ENCODE measurements at places on chromosomes 13 and 19.

GRCh38 chr13:106449096-106449495 lies 86.4 kb downstream of the EFNB2 start:
- no peak for DNase-seq

DNA sequence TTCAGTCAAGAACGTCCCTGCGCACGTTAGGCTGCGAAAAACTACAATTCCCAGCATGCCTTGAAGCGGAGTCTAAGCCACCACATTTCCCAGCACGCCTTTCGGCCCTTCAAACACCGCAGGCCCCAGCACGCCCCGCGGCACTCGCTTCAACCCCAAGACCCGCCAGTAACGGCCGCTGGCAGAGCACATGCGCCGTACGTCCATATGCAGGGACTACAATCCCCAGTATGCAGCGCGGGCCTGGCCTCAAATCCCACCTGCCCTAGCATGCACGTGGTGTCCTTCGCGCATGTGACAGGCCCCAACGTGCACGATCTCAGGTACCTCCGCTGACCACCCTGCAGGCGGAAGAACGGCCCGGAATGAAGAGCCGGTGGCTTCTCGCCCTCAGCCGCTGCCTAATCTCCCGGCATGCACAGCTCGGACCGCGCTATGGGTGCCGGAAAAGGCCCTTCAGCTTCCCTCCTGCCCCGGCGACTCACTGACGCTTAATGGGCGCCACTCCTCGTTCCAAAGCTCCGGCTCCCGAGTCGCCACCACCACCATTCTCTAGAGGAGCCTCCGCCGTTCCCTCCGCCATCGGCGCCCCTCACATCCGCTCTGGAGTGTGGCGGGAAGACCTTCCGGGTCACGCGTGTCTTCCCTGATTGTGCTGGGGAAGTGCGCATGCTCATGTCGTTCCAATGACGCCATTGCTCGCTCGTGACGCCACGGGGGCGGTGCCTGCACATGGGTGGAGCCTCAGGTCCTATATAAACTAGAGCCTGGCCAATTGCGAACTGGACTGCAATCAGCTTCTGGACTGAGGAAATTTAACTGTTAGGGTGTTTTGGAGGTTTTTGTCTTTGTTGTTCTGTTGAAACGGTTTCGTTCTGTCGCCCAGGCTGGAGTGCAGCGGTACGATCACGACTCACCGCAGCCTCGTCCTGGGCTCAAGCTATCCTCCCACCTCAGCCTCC lies at the start of gene DUS3L:
TSS of gene DUS3L (minus strand) at position 605 of the 962 bp plus-strand sequence. CDS start at position 583, 22 bp downstream.
- peak; percentile 94 for DNase-seq

DNA sequence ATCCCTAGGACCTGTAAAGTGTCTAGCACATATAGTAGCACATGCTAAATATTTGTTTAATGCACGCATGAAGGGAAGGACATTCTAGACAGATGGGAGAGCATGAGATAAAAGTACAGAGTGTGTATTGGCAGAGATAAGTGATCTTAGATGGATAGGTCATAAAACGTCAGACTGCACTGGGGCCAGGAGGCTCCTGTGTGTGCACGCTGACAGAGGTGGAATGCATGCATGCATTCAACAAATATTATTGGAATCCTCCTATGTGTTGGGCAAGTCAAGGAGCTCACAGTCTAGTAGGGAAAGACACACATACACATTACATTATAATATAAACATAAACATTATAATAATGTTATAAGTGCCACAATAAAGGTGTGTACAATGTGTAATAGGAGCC lies 73.3 kb downstream of the FGF9 start:
- no peak for DNase-seq

GRCh38 chr19:2488942-2489731 lies 13.2 kb downstream of the GADD45B start:
- DNase-seq: peak; percentile 49

- no peak for DNase-seq
Measured at GRCh38 chr19:49132974-49133609, 13.7 kb downstream of the PPFIA3 start.

DNA sequence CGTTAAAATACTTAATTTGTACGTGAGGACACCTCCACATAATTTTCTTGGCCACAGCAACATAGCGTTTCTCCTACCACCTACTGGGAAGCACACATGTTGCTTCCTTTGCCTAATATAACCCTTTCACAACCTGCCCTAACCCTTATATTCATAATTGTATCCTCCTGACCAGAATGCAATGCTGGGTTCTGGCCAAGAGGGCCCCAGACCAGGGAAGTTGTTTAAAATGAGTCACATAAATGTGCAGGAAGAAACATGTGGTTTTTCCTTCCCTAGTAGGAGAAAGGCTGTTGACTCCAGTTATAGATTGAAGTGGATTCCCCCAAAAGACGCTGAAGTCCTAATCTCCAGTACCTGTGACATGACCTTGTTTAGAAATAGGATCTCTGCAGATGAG lies 187.3 kb downstream of the NUFIP1 start:
- peak; percentile 56 for DNase-seq

DNA sequence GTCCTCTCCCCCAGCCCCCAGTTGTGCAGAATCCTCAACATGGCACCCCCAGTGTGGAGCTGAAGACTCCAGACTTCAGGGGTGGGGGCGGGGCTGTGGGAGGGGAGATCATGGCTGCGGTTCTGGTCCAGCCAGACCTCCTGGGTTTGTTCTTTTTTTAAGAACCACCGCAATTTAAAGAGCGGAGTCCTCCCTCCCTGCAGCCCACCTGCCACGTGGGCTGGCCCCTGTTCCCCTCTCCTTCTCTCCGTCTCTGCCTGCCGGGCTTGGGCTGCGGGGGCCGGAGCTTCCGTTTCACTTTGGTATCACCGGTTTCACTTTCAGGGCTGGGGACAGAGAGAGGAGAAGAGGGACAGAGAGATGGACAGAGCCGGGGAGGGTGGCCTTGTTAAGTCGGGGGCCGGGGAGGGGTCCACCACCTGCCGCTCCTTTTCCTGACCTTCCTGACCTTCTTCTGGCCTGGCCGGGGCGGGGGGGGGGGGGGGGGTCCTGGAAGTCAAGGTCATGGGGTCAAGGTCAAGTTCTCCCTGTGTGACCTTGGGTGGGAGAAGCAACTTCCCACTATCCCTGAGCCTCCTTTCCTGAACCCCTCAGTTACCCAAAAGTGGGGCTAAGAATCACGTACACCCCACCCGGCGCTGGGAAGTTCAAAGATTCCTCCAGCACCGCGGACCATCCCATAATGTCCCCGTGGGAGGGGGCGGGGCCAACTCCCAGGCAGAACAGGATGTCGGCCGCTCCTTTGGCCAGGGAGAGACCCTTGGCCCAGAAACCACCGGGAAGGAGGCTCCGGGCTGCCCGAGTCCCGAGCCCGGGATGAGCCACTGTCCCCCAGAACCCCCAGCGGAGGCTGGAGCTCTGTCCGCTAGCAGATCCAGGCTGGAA lies 11.3 kb upstream of the ZBTB7A start:
- no peak for DNase-seq

- DNase-seq: no peak
Measured at GRCh38 chr19:1289686-1290025, 4.0 kb downstream of the EFNA2 start.

DNA sequence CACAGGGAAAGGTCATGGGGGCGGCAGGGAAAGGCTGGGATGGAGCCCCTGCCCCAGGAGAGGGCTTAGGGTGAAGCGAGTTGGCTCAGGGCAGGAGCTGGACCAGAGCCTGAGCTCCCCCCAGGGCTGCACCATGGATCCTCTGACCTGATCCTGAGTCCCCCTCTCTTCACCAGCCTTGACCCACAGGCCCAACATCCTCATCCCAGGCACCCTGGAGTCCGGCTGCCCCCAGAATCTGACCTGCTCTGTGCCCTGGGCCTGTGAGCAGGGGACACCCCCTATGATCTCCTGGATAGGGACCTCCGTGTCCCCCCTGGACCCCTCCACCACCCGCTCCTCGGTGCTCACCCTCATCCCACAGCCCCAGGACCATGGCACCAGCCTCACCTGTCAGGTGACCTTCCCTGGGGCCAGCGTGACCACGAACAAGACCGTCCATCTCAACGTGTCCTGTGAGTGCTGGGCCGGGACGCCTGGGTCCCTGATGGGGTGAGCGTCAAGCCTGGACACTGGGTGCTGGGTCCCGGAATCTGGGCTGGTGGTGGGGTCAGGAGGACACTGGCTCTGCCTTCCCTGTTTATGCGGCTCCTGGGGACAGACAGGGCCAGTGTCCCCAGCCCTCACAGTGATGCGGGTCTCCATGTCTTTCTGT lies 842 bp downstream of the SIGLEC9 start:
- DNase-seq: no peak

- no peak for DNase-seq
Measured at GRCh38 chr13:29791997-29792780, 58.2 kb downstream of the UBL3 start.

- DNase-seq: peak; percentile 76
Measured at GRCh38 chr13:94351292-94351990, 128.0 kb downstream of the DCT start.

- no peak for DNase-seq
Measured at GRCh38 chr19:2438178-2438577, 10.8 kb upstream of the TIMM13 start.

DNA sequence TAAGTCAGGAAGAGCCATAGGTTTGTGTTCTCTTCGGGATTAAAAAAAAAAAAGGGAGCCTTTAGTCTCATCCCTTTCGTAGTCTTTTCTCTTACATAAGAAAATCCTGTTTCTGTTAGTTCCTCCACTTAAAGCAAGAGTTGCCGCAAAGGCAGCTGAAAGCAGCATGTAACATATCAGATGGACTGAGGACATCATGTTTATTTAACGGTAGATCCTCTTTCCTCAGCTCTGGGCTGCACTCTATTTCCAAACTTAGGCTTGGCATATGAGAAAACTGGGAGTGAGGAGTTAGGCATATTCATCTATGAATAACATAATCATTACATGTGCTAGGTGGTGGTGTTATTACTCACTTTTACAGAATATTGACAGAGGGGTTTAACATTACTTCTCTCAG lies 391.2 kb downstream of the KLF12 start:
- no peak for DNase-seq

GRCh38 chr19:2251106-2252054 lies 2.3 kb downstream of the AMH start:
- no peak for DNase-seq

DNA sequence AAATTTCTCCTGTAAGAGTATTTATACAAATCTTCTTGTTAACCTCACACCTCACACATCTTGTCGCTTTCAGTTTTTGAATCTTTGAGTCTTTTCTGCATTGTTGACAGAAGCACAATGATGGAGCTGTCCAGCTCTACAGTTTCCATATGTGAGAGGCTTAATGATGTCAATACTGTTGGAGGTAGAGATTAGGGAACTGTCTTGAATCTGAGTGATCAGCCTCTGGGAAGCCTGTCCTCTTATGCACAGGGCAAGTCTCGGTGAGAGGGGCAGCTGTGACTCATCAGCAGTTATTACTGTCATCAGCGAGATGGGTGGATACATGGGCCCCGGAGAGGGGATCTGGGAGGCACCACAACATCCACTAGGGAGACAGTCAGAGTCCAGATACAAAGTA lies 4.6 kb upstream of the ITGBL1 start:
- peak; percentile 14 for DNase-seq

- DNase-seq: no peak
Measured at GRCh38 chr13:28049880-28050875, 50.2 kb downstream of the FLT3 start.

- no peak for DNase-seq
Measured at GRCh38 chr19:16442386-16443276, 29.1 kb downstream of the EPS15L1 start.

- DNase-seq: peak; percentile 81
Measured at GRCh38 chr13:92843549-92843948, 383.1 kb upstream of the GPC6 start.

GRCh38 chr13:28324181-28324789 lies 170.6 kb downstream of the FLT1 start:
- peak; percentile 22 for DNase-seq

GRCh38 chr13:51733374-51734298 lies 70.3 kb downstream of the DHRS12 start:
- no peak for DNase-seq

- no peak for DNase-seq
Measured at GRCh38 chr13:111636804-111637203, 316.4 kb downstream of the TEX29 start.

DNA sequence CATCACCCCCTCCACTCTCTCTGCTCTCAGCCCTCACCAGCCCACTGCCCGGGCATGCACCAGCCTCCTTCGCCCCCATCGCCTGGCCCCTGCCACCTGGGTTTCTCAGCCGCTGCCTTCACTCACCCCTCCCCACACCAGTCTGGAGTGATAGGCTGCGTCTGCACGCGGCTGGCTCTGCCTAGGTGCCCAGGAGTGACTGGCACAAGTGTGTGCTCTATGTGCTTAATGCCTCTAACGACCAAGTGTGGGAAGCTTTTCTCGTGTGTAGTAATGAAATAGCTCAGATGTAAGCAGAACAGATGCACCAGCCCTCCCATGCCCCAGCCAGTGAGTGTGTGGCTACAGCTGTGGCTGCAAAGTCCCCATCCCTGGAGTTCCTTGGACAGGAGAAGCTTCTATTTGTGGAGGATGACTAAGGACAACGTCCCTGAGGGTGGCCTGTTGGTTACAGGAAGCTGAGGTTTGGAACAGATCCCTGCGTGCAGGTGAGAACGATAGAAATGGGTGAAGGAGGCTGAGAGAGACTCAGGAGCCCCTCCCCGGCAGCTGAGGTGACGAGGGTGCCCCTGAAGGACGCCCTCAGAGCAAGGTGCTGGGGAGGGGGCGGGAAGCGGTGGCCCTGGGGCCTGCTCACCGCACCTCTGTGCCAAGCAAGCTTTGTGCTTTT lies 35.6 kb downstream of the ATP11A start:
- peak; percentile 59 for DNase-seq

DNA sequence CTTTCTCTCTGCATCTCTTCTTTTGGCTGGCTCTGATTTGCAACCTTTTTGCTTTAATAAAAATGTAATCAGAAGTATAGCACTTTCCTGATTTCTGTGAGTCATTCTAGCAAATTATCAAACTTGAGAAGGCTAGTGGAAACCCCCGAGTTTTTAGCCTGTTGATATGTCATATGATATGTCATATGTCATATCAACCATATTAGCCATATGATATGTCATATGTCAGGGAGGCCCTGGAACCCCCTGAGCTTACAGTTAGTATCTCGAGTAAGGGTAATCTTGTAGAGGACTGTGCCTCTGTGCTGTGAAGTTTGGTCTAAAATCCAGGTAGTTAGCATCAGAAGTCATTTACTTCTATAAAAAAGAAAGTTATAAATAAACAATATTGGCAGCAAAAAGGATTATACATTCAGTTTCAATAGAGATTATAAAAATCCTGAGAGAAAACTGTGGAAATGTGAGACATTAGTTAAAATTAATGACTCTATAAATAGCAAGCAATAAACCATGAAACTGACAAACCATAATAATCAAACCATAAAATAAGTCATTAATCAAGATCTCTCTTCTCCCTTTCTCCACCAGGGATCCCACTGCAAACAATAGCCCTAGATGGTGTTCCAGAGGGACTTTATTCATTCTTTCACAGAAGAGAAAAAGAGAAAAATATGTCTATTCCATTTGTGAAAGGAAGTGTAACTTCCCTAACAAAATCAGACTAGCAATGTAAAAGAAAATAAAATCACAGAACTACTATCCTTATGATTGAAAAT lies 167.4 kb downstream of the NALCN start:
- DNase-seq: no peak
